Brain (organoid and tissue), 16 donors: ENCODE measurements at places on chromosomes 13 and 19.

GRCh38 chr13:30997697-30998096 is 65.2 kb downstream of the TEX26 start:
- no peak for DNase-seq

- no peak for DNase-seq
These were observed 1.6 kb upstream of the SLC8A2 start for GRCh38 chr19:47473336-47473735.

DNA sequence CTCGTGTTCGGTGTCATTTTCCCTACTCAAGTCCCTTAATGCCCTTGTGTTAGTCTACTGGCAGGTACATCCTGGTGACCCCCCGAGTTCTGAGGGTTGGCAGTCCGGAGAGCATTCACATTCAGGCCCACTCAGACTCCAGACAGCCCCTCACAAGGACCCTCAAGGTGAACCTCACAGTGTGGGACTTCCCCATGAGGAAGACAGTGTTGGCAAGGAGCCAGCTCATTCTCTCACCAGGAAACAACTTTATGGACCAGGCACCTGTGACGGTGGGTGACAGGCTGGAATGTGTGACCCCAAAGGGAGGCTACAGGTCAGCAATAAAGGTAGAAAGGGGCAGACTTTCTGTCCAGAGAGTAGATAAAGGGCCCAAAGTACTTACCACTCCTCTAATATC is 24.5 kb downstream of the RDH8 start:
- DNase-seq: no peak

DNA sequence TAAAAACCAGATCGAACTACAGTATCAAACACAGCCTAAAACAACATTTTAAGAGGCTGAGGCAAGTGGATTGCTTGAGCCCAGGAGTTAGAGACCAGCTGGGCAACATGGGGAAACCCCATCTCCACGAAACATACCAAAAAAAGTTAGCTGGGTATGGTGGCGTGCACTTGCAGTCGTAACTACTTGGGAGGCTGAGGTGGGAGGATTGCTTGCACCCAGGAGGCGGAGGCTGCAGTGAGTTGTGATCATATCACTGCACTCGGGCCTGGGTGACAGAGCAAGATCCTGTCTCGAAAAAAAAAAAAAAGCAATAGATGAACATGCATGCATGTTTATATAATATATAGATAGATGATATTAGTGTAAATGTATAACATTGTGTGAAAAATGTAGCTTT is 5.2 kb upstream of the MRPS31 start:
- no peak for DNase-seq

- DNase-seq: no peak
These were observed 17.7 kb upstream of the HIF3A start for GRCh38 chr19:46279177-46279576.

- no peak for DNase-seq
These were observed 154.8 kb downstream of the ABCC4 start for GRCh38 chr13:95146486-95146885.

DNA sequence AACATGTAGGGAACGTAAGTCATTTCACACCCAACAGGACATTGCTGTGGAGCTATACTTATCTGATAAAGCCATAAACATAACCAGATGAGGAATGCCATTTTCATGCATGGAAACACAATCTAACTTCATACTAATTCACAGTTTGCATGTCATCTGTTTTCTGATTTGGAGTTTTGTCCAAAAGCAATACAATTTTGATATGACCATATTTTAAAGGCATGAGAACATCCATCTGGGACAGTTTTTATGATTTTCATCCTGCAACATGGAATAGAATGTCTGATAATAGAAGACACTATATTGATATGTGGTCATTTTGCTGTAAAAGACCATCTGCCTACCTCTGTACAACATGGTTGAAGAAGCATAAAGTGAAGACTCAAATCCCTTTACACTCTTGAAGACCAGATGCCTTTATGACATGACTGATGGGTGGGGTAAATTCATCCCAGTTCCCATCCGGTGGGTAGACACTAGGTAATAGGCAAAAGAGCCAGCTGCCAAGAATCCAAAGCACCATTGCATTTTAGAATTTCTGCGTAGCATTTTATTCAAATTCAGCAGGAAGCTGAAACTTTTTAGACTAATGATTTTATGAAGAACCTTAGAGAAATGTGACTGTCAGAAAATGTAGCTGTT is 309.8 kb downstream of the LMO7 start:
- peak; percentile 85 for DNase-seq

- no peak for DNase-seq
These were observed 16.1 kb downstream of the LIG1 start for GRCh38 chr19:48154003-48154402.

DNA sequence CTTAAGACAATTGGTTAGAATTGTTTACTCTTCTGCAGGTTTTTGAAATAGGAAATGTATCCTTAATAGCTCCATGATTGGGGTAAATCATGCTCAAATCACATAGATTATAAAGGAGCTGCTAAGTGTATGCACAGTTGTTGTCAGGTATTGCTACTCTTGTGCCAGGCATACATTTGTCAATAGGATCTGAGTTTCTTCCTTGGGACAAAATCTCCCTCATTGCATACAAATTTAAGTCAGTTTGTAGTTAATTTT is 109.3 kb upstream of the MLNR start:
- no peak for DNase-seq

DNA sequence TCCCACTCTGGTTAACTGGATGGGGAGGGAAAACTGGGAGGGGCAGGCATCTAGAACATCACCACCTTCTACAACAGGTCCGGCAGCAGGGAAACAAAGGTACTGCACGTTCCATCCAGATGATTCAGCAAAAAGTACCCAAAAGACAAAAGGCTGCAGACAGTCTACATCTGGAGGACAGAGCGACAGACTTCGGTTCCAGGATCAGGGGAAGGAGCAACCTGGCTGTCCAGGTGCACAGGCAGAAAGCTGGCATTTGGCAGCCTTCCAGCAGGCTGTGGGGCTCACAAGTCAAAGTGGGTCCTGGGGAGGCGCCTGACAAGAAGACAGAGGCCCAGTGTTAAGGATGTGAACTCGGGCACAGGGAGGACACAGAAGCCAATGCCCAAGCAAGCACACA is 202.9 kb downstream of the SUCLA2 start:
- DNase-seq: no peak

DNA sequence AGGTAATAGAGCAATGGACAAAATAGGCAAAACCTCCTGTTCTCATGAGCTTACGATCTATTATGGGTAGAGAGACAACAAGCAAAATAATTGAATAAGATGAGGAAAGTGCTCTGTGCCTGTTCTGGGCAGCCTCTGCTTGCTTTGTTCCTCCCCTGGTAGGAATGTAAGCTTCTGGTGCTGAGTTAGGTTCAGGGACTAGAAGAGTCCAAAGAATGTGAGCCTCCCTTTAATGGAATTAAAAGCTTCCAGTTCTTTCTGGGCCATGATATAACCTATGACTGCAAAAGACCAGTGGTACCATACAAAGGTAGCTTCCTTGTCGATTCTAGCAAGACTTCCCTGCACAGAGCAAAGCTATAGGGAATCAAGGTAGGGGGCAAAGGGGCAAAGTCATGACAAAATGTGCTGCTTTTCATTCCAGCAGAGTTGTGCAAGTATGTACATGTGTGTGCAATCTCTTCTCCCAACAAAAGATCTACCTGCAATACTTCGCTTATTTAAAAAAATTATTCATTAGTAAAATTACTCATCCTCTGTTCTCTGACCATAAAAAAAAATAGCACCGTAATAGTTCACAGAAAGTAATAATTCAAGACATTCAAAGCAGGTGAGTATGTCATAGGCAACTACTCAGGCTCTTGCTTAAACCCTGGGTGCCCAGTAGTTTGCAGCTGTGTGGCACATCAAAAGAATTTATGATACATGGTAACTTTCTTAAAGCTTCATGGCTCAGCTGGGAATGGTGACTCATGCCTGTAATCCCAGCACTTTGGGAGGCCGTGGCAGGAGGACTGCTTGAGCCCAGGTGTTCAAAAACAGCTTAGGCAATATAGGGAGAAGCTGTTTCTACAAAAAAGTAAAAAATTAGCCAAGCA is 21.4 kb downstream of the ACOD1 start:
- DNase-seq: no peak

DNA sequence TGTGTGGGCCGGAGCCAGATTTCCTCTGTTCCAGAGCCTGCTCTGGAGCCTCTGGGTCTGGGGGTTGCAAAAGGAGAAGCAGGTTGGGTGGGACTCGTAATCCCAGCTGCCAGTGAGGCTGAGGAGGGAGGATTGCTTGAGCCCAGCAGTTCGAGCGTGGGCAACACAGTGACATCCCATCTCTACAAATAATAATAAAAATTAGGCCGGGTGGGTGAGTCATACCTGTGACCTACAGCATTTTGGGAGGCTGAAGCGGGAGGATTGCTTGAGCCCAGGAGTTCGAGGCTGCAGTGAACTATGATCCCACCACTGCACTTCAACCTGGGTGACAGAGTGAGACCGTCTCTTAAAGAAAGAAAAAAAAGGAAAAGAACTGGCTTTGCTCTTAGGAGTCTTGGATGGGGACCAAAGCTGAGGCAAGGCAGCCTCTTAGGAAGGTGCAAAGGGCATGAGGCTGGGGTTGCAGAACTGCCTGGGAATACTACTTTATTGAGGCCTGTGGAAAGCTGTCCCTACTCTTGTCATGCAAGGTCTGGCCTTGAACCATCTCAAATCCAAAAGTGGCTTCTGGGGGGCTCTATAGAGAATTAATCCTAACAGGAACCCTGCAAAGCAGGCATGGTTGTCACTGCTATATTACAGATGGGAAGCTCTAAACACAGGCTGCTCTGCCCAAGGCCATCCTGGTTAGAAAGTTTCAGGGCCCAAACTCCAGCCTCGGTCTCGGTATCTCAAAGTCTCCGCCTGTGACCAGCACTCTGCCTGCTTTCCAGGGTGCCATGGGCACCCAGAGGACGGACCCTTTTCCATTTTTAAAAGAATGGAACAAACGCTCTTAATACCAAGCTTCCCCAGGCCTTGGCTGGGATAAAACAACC is 880 bp upstream of the C19orf12 start:
- DNase-seq: no peak

DNA sequence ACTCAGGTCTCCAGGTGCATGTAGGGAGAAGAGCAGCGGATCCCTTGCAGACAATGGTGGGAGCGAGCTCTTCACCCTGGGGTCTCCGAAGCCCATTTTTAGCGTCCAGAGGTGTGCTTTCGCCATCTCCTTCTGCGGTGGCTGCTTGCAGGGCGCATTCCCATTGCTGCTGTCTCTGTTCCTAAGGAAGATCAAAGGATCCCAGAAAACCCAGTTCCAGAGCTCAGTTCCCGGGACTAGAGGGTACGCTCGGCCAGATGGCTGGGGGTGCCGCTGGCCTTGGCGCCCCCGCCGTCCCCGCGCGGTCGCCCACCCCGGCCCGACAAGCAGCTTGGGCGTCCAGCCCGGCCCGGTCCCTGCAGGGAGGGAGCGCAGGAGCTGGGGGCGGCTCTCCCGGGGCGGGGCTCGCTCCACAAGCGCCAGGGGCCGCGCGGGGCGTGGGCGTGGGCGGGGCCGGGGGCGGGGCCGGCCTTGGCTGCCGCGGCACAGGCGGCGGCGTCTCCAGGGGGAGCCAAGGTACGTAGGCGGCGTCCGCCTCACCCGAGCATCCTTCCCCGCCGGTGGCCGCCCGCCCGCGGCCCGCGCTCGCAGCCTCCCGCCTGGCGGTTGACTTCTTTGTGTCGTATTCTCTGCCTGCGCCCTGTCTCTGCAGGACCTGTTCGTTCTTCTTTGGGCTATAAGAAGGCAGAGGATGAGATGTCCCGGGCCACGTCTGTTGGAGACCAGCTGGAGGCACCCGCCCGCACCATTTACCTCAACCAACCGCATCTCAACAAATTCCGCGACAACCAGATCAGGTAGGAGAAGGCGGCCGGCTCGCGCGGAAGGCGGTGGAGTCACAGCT is 96.8 kb downstream of the ATP8A2 start:
- peak; percentile 80 for DNase-seq

DNA sequence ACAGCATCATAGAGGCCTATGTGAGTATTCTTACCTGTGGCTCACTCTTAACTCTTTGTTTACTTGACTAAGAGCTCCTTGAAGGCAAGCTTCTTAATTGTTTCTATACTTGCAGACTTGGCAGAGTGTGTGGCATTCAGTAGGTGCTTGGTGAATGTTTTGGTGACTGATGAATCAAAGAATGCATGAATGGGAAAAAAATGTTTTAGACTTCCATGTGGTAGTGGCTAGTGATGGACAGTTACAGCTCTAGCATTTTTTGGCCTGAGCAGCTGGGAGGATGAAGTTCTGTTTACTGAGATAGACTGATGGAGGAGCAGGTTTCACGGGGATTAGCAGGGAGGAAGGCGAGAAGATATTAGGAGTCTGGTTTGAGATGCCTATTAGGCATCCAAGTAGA is 13.6 kb downstream of the HAS1 start:
- no peak for DNase-seq

- no peak for DNase-seq
These were observed 354.8 kb downstream of the HS6ST3 start for GRCh38 chr13:96444676-96445075.

DNA sequence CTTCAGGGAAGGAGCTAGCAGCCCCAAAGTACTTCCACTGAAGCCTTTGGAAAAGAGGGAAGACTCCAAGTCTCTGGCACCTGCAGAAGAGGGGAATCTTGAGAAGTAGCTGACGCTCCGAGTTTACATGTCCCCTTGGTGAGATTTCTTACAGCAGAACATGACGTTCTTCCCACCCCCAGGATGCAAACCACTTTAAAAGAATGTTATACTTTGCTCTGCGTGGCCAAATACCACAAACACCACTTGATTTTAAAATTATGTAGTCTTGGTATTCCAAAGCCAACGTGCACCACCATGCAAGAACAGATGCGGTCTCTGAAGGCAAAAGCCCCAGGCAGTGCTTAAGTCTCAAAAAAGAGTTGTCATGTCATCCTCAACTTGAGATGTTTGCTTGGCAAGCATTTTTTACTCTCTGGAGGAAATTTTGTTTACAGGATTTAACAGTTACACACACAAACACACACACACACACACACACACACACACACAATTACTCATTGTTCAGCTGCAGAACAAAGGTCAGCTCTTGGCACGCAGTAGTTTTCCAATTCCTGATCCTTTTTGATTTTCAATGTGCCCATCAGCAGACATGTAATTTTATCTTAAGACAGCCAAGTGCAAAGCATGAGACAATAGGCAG is 106.1 kb downstream of the RGCC start:
- no peak for DNase-seq

DNA sequence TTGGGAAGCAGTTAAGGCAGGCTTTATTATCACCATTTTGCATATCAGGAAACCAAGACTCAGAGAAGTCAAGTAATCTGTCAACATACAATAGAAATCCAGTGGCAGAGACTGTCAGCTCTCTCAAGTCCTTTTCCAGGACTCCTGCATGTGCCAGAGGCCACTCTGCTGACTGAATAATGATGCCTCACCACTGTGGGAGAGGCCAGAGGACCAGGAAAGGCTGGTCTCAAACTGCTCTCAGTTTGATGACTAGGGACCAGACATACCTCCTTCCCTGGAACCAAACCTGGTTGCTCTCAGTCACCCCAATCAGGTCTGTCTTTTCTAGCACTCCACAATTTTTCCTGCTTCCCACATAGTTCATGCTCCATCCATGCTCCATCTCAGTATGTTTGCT is 8.0 kb downstream of the RNASEH2B start:
- no peak for DNase-seq
